ENCODE measurements at places on chromosomes 13 and 19. TPM values are rescaled to one million over a fixed set of nuclear protein-coding genes. Genes with fewer than 3 reads are reported as not detected.

GARIN5A gene
- 1.3 TPM for total RNA-seq

TRPC4 gene
- 0.19 TPM for total RNA-seq

CYP2A6 gene
- total RNA-seq = not detected

HCN2 gene
- 21.9 TPM for total RNA-seq

CD37 gene
- total RNA-seq = 3.7 TPM

PEAK3 gene
- total RNA-seq = 0.77 TPM

CCNA1 gene
- total RNA-seq = not detected

RELB gene
- 4.0 TPM for total RNA-seq

GRCh38 chr13:76522083-76522755 lies 364.0 kb downstream of the KCTD12 start:
- H3K4me3 ChIP-seq = no peak overlapping the region
- no peaks in the 10 kb centered on the region for H3K27me3 ChIP-seq
- no peak overlapping the region for H3K27ac ChIP-seq
- H3K36me3 ChIP-seq = no peaks in the 10 kb centered on the region

DNA sequence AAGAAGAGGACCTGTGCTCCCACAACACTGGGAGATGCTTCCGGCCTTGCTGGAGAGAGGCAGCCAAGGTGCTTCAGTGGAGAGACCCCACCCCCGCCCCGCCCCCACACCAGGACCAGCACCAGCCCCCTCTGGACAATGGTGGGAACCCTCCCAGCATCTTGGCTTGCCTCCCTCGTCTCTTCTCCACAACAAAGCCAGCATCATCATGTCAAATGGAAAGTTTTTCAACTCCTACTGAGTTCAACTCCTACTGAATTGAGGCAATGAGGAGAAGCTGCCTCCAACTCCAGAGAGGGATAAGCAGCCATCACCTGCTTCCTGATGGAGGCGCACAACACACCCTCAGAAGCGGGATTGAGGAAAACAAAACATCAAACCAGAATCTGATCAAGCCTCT lies 12.8 kb downstream of the DEDD2 start:
- H3K4me3 ChIP-seq = no peak overlapping the region
- H3K4me1 ChIP-seq = peaks cover 29% of the 10 kb centered on the region
- H3K27me3 ChIP-seq = no peaks in the 10 kb centered on the region
- DNase-seq = no peak
- H3K27ac ChIP-seq = no peak overlapping the region

DNA sequence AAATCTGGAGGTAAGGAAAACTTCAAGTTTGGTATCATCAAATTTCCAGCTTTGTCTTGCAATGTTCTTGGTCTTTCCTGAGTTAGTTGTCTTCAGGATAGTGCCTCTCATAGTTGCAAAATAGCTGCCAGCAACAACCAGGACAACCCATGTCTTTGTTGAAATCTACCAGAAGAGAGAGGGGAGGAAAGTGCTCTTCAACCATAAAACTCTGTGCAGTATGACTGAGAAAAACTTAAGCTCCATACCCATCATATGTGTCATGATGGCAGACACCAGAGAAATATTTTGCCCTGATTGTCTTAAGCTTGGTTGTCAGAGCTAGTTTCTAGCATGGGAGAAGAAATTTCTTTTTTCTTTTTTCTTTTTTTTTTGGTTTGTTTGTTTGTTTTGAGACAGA lies 103.3 kb downstream of the SPRY2 start:
- no peak overlapping the region for H3K4me3 ChIP-seq
- no peaks in the 10 kb centered on the region for H3K36me3 ChIP-seq
- H3K4me1 ChIP-seq = peaks cover 14% of the 10 kb centered on the region
- no peak overlapping the region for H3K27ac ChIP-seq

DNA sequence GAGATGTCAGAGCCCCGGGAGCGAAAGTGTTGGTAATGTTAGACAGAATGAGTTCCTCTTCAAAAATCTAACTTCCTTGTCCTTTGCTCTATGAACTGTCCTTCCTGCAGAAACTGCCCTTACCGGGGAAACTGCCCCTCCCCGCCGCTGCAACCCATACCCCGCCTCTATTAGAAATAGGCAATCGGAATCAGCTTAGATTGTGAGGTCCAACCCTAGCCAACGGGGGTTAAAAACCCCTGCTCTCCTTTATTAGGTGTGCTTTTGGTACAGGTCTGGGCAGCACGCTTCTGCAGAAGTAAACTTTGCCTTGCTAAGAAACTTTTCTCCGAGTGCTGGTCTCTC lies 11.5 kb upstream of the CAPNS1 start:
- peaks cover 26% of the 10 kb centered on the region for H3K36me3 ChIP-seq
- H3K27ac ChIP-seq = peak overlapping the region; percentile 94
- H3K27me3 ChIP-seq = no peaks in the 10 kb centered on the region
- H3K4me1 ChIP-seq = peaks cover 26% of the 10 kb centered on the region

DNA sequence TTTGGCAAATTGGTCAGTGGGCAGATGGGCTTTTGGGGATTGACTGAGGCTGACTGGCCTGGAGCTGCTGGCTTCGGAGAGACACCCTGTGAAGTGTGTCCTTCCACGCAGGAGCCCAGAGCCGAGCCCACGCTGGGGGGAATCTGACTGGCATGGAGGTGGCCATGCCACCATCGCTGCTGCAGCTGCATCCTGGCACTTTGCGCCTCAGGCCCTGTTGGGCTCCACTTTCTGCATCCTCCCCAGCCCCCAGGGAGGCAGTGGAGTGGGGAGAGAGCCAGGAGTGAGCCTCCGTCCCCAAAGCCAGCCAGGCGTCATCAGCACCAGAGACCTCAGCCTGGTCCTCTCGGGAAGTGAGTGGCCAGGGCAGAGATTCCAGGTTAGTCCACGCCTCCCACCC lies 17.0 kb upstream of the NCCRP1 start:
- no peaks in the 10 kb centered on the region for H3K27me3 ChIP-seq
- no peak overlapping the region for H3K4me3 ChIP-seq
- DNase-seq = no peak
- H3K27ac ChIP-seq = no peak overlapping the region

DNA sequence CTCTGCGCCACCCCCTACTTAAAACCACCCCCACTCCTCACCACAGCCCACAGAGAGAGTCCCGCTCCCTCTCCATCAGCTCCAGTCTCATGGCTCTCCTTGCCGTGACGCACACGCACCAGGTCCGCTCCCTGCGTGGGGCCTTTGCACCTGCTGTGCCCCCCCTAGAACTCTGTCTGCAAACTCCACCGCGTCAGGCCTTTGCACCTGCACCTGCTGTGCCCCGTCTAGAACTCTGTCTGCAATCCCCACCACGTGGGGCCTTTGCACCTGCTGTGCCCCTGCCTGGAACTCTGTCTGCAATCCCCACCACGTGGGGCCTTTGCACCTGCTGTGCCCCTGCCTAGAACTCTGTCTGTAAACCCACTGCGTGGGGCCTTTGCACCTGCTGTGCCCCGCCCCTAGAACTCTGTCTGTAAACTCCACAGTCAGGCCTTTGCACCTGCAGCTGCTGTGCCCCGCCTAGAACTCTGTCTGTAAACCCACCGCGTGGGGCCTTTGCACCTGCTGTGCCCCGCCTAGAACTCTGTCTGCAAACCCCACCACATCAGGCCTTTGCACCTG lies 4.2 kb downstream of the SHC2 start:
- H3K4me1 ChIP-seq = peaks cover 14% of the 10 kb centered on the region
- H3K36me3 ChIP-seq = peaks cover 10% of the 10 kb centered on the region
- no peak overlapping the region for H3K27ac ChIP-seq
- DNase-seq = no peak
- no peaks in the 10 kb centered on the region for H3K27me3 ChIP-seq

- H3K27me3 ChIP-seq = no peaks in the 10 kb centered on the region
- H3K27ac ChIP-seq = peak overlapping the region; percentile 90
- H3K4me3 ChIP-seq = peak overlapping the region; percentile 21
- DNase-seq = peak; percentile 62
- peaks cover 97% of the 10 kb centered on the region for H3K36me3 ChIP-seq
These were observed 24.3 kb upstream of the MYDGF start for GRCh38 chr19:4694211-4694987.

DNA sequence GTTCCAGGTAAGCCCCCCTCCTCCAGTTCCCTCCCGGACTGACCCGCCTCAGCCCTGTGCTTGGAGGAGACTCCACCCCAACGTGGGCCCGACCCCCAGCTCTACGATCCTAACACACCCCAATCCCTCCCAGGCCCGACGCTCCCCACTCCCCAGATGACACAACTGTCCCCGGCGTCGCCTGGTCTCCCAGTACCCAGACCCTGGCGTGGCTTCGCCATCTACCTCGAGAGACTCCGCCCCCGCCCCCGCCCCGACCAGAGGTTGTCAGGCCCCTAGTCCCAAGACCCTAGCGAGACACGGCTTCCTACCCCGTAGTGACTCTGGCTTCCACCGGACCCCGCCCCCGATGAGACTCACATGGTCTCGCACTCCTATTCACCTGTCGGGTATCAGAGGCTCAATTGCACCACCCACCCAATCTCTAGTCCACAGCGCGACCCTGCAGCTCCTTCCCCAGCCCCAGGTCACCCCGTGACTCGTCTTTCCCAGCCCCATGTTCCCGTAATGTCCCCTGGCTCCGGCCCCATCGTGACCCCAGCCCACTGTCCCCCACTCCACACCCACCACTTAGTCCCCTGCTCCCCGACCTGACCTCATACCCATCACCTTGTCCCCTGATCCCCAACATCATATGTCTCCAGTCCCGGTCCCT lies 2.9 kb downstream of the CD37 start:
- H3K4me3 ChIP-seq = peak overlapping the region; percentile 62
- DNase-seq = no peak
- peaks cover 24% of the 10 kb centered on the region for H3K36me3 ChIP-seq
- no peaks in the 10 kb centered on the region for H3K27me3 ChIP-seq
- H3K27ac ChIP-seq = no peak overlapping the region
- peaks cover 29% of the 10 kb centered on the region for H3K4me1 ChIP-seq

DNA sequence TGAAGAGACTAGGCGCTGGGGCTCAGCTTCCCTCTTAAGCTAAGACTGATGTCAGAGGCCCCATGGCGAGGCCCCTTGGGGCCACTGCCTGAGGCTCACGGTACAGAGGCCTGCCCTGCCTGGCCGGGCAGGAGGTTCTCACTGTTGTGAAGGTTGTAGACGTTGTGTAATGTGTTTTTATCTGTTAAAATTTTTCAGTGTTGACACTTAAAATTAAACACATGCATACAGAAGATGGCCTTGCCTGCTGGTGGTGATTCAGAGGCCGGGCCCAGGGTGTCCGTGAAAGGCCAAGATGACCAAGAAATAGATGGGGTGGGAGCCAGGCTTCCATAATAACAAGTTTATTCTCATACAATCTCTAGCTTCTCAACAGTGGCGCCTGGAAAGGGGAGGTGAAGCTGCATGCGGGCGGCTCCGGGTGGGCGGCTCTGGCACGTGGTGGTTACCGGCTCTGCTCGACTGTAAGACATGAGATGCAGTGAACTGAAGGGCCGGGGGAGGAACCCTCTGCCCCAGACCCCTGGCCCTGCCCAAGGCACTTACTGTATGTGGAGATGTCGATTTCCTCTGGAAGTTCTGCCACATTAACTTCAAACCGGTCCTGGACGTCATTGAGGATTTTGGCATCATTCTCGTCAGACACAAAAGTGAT lies 10.5 kb downstream of the DDX39A start:
- no peak for DNase-seq
- H3K4me1 ChIP-seq = peaks cover 24% of the 10 kb centered on the region
- H3K4me3 ChIP-seq = no peak overlapping the region
- no peak overlapping the region for H3K27ac ChIP-seq
- peaks cover 82% of the 10 kb centered on the region for H3K36me3 ChIP-seq

DNA sequence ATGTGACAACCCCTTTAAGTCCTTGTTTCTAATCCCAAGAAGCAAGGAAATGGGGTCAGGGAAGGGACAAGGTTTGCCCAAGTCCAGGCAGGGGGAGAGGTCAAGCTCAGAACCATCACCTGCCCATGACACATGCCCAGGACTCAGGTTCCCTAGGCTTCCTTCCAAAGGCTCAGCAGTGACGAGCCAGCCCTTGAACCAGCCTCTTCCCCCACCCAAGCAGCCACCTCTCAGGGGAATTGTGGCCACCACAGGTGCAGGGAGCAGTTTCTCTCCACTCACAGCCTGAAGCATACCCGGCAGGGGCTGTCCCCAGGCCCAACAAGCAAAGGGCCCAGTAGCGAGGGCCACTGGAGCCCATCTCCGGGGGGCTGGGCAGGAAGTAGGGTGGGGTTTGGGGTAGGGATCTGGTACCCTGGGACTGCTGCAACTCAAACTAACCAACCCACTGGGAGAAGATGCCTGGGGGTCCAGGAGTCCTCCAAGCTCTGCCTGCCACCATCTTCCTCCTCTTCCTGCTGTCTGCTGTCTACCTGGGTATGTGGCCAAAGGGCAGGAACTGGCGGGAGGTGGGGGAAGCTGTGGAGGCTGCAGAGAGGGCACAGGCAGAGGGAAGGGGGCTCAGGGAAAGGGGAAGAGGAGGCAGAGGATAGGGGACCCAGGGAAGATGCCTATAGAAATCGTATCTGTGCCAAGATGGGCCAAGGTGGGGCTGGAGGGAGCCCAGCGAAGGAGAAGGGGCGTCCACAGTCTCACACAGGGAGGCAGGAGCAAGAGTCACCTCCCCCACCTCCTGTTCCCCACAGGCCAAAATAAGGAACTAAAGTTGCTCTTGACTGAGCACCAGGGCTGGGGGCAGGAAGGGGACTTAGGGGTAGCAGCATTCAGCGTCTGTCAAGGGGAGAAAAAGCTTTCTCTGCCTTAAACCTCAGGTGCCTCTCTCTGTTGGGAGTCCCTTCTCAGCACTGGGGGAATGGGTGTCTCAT lies at the start of gene CD79A:
Gene CD79A (plus strand): TSS at position 433 of the 986 bp plus-strand sequence. CDS start 26 bp downstream, at position 459.
- peaks cover 3% of the 10 kb centered on the region for H3K36me3 ChIP-seq
- H3K4me3 ChIP-seq = no peak within 1 kb of the TSS
- H3K27me3 ChIP-seq = no peaks in the 10 kb centered on the region
- peaks cover 18% of the 10 kb centered on the region for H3K4me1 ChIP-seq
- DNase-seq = no peak
- no peak within 1 kb of the TSS for H3K27ac ChIP-seq

DNA sequence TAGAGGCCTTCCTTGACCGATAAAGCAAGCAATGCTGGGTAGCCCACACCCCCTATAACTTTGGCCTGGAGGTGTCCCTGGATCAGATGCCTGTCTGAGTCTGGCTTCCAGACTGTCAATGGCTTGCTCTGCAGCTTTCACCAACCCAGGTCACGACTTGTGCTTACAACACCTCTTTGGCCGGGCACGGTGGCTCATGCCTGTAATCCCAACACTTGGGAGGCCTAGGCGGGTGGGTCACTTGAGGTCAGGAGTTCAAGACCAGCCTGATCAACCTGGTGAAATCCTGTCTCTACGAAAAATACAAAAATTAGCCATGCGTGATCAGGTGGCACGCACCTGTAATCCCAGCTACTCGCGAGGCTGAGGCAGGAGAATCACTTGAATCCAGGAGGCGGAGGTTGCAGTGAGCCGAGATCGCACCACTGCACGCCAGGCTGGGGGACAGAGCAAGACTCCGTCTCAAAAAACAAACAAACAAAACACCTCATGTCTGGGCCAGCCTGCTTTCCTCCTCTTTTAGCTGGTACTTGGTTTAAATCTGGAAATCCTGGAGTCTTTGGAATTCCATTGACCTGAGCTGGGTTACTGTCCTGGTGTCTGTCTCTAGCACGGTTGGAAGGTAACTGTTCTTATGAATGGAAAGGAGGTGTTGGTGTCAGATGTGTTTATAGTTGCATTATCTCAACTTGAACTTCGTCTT lies 10.3 kb upstream of the GARRE1 start:
- DNase-seq = no peak
- H3K27ac ChIP-seq = no peak overlapping the region
- no peak overlapping the region for H3K4me3 ChIP-seq
- H3K4me1 ChIP-seq = peaks cover 18% of the 10 kb centered on the region
- no peaks in the 10 kb centered on the region for H3K27me3 ChIP-seq

GRCh38 chr13:97880311-97880675 lies 73.2 kb upstream of the IPO5 start:
- no peak overlapping the region for H3K4me3 ChIP-seq
- H3K4me1 ChIP-seq = peaks cover 6% of the 10 kb centered on the region
- H3K27ac ChIP-seq = no peak overlapping the region
- no peak for DNase-seq
- H3K36me3 ChIP-seq = no peaks in the 10 kb centered on the region

Measured in left ventricle myocardium inferior (tissue), 1 donor.